Right lobe of liver (tissue), 6 donors: ENCODE measurements at places on chromosomes 7 and 10.
A peak's percentile ranks its signal among the peaks of the same experiment; 100 is the strongest.

DNA sequence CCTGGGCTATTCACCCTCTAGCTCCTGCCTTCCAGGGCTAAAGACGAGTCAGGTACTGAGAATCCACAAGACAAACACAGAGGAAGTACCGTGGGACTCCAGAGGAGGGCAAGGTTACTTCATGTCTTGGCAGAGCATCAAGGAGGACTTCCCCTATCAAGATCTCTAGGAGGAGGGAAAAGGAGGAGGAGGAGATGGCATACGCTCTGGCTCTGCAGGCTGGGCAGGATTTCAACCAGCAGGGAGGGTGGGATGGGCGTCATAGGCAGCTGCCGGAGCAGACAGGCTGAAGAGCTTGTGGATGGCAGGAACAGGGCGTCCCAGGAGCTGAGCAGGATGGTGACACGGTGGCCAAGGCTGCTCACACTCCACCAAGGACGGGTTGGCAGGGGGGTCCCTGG, 21.3 kb downstream of the MDH2 start:
- no peaks in the 10 kb centered on the region for H3K27me3 ChIP-seq
- H3K4me3 ChIP-seq: no peak overlapping the region
- no peak for DNase-seq
- peaks cover 12% of the 10 kb centered on the region for H3K4me1 ChIP-seq
- peaks cover 26% of the 10 kb centered on the region for H3K36me3 ChIP-seq
- H3K27ac ChIP-seq: no peak overlapping the region

DNA sequence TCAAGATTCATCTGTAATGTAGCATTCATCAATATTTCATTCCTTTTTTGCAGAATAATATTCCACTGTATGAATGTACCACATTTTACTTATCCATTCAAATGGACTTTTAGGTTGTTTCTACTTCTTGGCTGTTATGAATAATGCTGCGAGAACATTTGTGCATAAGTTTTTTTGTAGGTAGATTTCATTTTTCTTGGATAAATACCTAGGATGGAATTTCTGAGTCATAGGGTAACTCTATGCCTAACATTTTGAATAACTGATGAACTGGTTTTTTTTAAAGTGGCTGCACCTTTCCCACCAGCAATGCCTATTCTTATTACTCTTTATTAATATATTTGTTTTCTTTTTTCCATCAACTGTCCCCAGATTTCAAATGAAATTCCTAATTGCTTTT, 9.1 kb upstream of the XPNPEP1 start:
- H3K27ac ChIP-seq: no peak overlapping the region
- H3K27me3 ChIP-seq: no peaks in the 10 kb centered on the region
- DNase-seq: no peak
- H3K4me3 ChIP-seq: no peak overlapping the region

DNA sequence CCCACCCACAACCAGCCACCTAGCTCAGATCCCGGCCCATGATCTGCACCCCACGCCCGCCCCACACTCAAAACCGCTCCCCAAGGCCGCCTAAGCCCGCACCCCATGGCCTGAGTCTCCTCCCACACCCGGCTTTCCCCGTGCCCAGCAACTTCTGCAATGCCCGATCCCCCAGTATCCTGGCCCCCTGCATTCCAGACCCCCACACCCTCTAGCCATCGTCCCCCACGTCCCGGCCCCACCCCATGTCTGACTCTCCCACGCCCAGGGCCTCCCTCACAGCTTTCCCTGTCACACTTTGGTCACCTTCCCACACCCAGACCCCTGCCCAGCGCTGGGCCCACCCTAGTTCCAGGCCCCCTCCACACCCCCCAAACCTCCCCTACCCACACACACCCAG, 20.1 kb upstream of the FXYD4 start:
- no peak overlapping the region for H3K27ac ChIP-seq
- H3K36me3 ChIP-seq: no peaks in the 10 kb centered on the region
- H3K4me3 ChIP-seq: no peak overlapping the region
- DNase-seq: no peak
- H3K27me3 ChIP-seq: no peaks in the 10 kb centered on the region

DNA sequence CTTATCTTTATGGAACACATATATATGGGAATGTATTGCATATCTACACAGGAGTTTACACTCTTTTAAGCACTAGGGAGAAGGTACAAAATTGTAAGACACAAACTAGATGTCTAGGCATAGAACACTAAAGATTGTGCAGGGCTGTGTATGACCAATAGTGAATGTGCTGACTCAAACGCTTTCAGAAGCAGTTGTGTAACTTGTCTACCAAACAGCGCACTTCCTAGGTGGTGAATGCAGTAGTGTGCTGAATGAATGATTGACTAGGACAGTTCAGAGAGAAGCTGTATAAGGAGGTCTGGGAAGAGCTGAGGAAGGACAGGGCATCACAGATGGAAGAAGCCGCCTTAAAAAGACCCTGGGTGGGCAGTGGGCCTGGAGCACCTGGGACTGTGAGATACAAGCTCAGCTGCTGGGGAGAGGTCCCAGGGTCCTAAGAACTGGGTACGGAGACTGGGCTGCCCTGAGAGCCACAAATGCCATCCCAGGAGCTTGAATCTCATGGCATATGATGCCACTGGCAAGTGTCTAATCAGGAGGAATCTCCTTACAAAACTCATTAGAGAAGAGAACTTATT, 14.2 kb downstream of the CLRN3 start:
- H3K27me3 ChIP-seq: no peaks in the 10 kb centered on the region
- H3K27ac ChIP-seq: no peak overlapping the region
- H3K36me3 ChIP-seq: no peaks in the 10 kb centered on the region
- DNase-seq: no peak
- no peak overlapping the region for H3K4me3 ChIP-seq
- H3K4me1 ChIP-seq: no peaks in the 10 kb centered on the region

GRCh38 chr10:102994531-102995295, 76.6 kb downstream of the CNNM2 start:
- no peaks in the 10 kb centered on the region for H3K36me3 ChIP-seq
- H3K4me1 ChIP-seq: peaks cover 14% of the 10 kb centered on the region
- H3K27ac ChIP-seq: no peak overlapping the region
- no peak overlapping the region for H3K4me3 ChIP-seq

DNA sequence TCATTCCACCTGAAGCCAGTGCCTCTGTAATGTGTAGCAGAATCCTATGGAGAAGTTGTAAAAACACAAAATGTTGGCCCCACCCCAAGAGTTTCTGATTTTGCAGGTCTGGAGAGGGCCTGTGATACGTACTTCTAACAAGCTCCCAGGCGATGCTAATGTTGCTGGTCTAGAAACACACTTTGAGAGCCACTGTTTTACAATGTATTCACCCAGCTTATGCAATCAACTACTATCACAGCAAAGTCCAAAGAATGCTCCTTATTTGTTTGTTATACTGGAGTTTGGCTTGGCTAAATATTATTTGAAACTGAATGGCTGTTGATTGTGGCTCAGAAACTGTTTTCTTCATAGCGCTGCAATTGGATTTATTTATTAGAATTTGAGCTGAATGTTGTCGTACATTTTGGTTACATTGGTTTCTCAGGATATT, 44.3 kb downstream of the DNAJB9 start:
- H3K27ac ChIP-seq: peak overlapping the region; percentile 92
- H3K27me3 ChIP-seq: no peaks in the 10 kb centered on the region
- peaks cover 32% of the 10 kb centered on the region for H3K4me1 ChIP-seq
- H3K36me3 ChIP-seq: no peaks in the 10 kb centered on the region

DNA sequence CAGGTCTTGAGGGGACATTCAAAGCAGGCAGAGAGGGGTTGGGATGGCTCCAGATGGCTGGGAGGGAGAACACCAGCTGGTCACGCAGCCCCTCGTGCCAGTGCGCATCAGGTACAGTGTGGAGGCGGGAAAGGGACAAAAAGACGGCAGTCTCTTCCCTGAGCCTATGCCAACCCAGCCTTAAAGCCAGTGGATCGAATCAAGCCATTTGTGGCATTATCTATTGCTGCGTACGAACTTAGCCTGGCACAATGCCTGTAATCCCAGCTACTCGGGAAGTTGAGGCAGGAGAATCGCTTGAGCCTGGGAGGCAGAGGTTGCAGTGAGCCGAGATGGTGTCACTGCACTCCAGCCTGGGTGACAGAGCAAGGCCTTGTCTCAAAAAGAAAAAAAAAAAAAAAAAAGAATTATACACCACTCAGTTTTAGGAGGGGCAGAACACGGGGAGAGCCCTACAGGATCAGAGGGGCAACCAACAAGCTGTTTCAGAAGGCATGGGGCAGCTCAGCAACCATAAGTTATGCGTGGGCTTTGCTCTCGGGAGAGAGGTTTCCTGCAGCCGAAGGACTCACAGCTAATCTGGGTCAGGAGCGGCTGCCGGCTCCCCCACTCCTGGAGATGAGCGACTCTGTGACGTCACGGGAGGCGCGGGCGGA, 356 bp upstream of the NDUFB2 start:
- peak overlapping the region; percentile 90 for H3K27ac ChIP-seq
- no peaks in the 10 kb centered on the region for H3K36me3 ChIP-seq
- DNase-seq: peak; percentile 97
- H3K27me3 ChIP-seq: no peaks in the 10 kb centered on the region
- H3K4me3 ChIP-seq: peak overlapping the region; percentile 81

DNA sequence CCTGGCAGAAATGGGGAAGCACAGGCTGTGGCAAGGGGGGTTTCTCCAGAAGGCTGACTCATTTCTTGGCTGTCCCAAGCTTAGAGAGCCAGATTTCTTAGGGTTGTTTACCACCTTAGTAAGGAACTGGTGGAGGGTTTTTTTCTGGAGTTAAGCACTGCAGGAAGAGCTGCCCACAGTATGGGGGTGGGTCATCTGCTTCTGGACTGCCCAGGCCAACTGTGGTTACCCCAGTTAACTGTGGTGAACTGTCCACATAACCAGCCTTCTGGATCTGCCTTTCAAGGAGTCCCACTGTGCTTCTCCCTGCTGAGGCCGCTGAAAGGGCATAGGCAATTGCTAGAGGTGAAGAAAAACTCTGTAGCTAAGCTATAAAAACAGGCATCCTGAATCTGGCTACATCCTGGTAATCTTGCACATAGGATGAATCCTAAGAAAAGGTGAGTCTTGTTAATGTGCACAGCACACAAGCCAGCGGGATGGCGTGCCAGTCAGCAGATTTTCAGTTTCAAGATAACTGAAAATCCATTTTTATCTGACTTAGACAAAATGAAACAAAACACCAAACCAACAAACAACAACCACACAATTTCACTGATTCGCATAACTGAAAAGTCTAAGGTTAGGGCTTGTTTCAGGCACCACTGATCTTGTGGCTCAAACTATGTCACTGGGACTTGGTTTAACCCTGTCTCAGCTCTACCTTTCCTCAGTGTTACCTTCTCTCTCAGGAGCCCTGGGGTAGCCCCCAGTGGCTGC, 21.6 kb upstream of the TSPAN33 start:
- no peak for DNase-seq
- no peaks in the 10 kb centered on the region for H3K4me1 ChIP-seq
- H3K36me3 ChIP-seq: no peaks in the 10 kb centered on the region
- no peak overlapping the region for H3K4me3 ChIP-seq

DNA sequence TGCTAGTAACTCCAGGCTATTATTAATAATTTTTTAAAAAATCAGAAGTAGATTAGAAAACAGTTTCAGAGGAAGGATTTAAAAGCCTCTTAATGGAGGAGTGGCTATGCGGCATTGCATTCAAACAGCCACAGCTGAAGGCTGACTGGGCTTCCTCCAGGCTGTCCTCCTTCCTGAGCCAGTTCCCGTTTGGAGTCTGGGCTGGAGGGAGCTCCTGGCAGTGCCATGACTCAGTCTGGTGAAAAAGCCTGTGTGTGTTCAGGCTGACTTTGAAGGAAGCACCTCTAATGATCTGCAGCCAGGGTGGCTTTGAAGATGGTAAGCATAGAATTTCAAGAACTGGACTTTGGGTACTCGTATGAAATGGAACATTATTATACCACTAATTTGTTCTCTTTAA, 134.6 kb downstream of the DPP6 start:
- no peaks in the 10 kb centered on the region for H3K27me3 ChIP-seq
- no peaks in the 10 kb centered on the region for H3K36me3 ChIP-seq
- no peak overlapping the region for H3K4me3 ChIP-seq
- H3K27ac ChIP-seq: no peak overlapping the region

DNA sequence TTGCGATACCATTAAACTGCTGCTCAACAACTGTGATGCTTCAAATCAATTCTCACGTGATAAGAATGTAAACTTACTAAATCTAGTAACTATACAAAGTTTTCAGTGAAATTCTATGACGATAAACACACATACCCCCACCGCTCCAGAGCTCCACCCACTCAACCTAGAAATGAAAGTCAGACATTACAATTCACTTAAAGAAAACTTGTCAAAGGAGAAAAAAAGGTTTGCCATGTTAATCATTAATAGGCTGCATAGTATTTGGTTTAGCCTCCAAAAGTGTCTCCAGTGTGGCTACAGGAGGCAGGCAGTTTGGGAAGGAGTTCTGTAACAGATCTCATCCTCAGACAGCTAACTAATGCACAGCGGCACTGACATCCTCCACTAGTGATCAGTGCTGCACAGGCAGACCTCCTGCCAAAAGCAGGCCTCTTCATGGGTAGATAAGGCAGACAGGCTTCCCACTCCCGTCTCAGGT, 3.1 kb downstream of the HERPUD2 start:
- no peak overlapping the region for H3K27ac ChIP-seq
- no peaks in the 10 kb centered on the region for H3K36me3 ChIP-seq
- no peak for DNase-seq
- peak overlapping the region; percentile 0 for H3K4me3 ChIP-seq

DNA sequence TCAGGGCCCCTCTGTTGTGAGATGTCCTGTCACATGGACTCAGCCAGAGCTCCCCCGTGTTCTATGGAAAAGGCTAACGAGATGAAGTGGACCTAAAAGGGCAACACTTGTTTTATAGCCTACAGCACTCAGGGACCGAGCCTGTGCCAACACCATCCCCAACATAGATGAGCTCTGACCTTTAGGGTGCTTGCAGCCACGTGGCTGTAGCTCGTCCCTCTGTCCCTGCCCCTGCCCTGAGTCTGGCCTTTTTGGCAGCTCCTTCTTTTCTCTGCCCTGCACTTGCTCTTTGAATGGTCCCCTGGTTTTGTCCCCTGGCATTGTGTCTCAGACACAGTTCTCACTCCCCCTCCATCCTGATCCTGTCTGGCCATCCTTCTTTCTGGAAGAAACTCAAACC, 81.2 kb upstream of the GDF10 start:
- no peaks in the 10 kb centered on the region for H3K4me1 ChIP-seq
- H3K36me3 ChIP-seq: no peaks in the 10 kb centered on the region
- DNase-seq: no peak
- H3K27ac ChIP-seq: no peak overlapping the region

DNA sequence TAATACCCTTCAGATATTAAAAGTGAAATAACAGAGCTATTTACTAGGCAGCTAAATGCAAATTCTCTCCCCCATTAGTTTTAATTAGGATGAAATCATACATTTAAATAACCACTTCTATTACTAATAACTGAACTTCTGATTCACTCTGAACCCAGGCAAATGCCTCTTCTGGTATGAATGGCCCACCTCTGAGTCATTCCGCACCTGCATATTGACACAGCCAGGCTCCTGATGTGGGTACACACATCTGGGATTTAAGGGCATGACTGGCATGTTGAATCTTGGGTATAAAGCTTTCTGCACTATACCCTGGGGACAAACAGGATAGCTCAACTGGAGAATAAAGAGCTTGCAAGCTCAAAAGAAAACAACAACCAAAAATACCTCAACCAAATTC, 140.9 kb downstream of the AUTS2 start:
- H3K27me3 ChIP-seq: no peaks in the 10 kb centered on the region
- no peak overlapping the region for H3K27ac ChIP-seq
- no peaks in the 10 kb centered on the region for H3K4me1 ChIP-seq

GRCh38 chr7:17105701-17106100, 192.8 kb upstream of the AHR start:
- no peak for DNase-seq
- H3K27ac ChIP-seq: no peak overlapping the region
